ENCODE measurements at places on chromosomes 2 and 18.

GRCh38 chr2:30233271-30234009 lies 2.1 kb downstream of the LBH start:
- no peak for DNase-seq

DNA sequence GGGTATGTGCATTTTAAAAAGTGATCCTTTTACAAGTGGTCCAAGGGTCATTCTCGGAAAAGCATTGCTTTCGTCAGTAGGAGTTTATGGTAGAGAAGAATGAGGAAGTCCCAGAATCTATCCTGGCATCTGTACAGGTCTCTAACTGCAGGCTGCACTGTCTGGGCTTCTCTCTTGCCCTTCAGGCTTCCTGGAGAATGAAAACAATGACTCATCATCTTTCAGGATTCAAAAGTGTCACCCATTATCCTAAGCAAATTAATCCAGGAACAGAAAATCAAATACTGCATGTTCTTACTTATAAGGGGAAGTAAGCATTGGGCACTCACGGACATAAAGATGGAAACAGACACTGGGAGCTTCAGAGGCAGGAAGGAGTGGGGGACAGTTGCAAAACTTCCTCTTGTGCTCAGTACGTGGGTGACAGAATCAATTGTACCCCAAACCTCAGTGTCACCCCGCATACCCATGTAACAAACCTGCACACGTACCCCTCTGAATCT lies 60.2 kb upstream of the TXNDC2 start:
- no peak for DNase-seq

GRCh38 chr2:207243601-207244000 lies 77.9 kb upstream of the KLF7 start:
- DNase-seq, result no peak

DNA sequence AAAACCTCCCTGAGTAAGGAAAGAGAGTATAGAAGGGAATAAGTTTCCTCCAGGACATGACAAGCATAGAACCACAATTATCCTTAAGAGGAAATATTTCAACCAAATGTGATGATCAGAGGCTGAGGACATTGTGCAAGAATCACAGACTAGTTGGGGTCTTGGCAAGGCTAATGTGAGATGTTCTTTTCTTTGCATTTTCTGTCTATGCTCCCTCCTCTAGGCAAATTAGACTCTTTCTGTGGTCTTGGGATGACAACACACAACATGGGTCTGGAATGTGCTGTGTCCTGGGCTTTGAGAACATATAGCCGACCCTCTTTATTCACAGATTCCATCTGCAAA lies 32.0 kb upstream of the IL1RL1 start:
- no peak for DNase-seq

GRCh38 chr2:109680523-109681297 lies 66.5 kb downstream of the SOWAHC start:
- DNase-seq, result no peak
